Motor neuron (in vitro differentiated cells): ENCODE measurements at places on chromosomes 1 and 21.

GRCh38 chr1:64295561-64295960, 92.1 kb downstream of the UBE2U start:
- ATAC-seq = no peak

- ATAC-seq = no peak
Observed at GRCh38 chr1:82994616-82995263, 1004.2 kb downstream of the TTLL7 start.

DNA sequence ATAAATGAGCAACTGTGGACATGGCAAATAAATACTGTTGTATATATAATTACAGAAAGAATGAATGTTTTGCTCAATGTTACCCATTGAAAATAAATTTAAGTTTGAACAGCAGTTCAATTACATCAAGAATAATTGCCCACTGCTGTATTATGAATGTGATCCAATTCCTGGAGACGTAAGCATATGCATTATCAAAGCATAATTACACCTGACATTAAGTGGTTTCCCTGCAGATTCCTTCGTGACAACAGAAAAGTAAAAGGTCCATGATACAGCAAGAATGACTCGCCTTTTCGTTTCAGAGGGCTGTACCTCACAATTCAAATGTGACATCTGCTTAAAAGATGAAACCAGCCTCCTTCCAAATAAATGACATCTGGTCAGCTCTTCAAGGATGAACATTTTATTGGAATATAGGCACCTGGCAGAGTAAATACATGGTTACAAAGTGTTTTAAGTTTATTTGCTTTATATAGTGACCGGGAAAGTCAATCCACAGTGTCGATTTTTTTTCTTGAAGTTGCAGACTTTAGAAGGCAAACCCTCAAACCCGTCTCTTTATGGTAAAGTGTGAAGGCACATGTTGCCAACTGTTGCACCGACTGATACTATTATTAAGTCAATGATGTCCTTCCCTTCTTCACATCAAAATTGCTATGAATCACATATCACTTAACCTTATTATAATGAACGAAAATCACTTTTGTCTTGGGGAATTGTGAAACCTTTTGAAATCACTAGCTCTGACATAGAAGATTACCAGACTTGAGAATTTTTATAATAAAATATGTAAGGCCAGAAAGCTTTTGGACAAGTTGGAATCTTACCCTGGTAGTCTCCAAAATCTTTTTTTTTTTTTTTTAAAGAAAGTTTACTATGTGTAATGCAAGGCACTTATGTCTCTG, 36.2 kb upstream of the EDEM3 start:
- ATAC-seq = no peak

DNA sequence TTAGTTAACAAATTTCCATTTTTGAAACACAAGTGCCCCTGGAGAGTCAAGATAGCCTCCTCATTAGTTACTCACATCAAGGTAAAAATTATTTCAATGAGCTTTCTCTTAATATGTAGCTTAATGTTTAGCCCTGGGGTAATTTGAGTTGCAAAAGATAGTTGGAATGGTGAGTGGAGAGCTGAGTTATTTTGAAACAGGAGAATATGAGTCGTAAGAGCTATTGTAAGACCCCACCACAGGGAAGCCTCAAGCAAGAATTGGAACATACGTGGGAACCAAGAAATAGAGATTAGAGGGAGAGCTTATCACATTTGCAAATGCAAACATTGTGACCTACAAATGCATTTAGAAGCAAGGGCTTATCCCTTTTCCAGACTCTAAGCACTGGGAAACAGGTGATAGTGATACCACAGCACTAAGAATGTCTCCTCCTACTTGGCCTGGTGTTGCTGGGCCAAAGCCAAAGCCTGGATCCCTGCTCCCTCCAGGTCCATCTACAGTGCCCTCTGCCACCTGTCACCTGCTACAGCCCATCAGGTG, 635.1 kb downstream of the PTPRC start:
- no peak for ATAC-seq

DNA sequence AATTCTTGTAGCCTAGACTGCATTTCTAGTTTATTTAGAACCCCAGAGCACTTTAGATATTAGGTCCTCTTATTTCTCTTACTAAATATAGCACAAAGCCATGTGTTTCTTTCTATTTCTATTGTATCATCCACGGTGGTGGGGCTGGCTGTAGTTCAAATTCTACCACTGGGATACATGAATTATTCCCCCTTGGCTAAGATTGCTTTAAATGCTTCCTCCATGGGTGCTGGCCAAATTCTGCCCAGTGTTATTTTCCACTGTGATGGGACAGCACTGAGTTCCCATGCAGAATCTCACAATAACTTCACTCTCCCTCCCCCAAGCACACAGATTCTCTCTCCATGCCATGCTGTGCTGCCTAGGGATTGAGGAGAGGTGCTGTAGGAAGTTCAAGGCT, 41.5 kb upstream of the GBP6 start:
- ATAC-seq = no peak

DNA sequence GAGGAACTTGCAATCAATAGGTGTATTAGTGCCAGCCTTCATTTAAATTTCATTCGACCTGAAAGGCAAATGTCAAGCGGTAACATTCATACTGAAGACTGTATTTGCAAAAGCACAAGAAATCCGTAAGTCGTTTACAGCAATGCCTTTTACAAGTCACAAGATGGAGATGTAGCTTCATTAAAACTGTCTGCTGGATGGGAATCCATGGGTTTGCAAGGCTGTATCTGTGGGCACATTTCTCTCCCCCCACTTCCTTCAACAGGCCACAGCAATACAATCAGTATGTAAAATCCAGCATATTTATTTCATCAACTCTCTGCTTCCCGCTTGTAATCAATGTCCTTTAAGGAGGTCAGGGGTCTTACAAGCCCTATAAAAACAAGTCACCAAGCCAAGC, 147.1 kb downstream of the SLC45A1 start:
- ATAC-seq = peak; percentile 62

GRCh38 chr1:232377494-232377770, 252.5 kb downstream of the SIPA1L2 start:
- no peak for ATAC-seq

GRCh38 chr1:213075725-213076124, 24.7 kb downstream of the RPS6KC1 start:
- ATAC-seq = no peak

DNA sequence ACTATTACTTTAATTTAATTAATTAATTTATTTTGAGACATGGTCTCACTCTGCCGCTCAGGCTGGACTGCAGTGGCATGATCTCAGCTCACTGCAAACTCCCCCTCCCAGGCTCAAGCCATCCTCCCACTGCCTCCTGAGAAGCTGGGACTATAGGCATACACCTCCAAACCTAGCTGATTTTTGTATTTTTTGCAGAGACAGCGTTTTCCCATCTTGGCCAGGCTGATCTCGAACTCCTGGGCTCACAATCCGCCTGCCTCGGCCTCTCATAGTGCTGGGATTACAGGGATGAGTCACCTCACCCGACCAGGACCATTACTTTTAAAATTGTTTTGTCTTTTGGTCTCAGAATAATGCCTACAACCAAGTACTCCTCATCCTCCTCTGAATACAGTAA, 15.6 kb downstream of the YY1AP1 start:
- ATAC-seq = no peak

GRCh38 chr1:155173478-155174323, at the start of gene TRIM46:
TRIM46 (plus strand) TSS chr1:155173849; CDS start chr1:155173967, 118 bp downstream.
- peak; percentile 50 for ATAC-seq

DNA sequence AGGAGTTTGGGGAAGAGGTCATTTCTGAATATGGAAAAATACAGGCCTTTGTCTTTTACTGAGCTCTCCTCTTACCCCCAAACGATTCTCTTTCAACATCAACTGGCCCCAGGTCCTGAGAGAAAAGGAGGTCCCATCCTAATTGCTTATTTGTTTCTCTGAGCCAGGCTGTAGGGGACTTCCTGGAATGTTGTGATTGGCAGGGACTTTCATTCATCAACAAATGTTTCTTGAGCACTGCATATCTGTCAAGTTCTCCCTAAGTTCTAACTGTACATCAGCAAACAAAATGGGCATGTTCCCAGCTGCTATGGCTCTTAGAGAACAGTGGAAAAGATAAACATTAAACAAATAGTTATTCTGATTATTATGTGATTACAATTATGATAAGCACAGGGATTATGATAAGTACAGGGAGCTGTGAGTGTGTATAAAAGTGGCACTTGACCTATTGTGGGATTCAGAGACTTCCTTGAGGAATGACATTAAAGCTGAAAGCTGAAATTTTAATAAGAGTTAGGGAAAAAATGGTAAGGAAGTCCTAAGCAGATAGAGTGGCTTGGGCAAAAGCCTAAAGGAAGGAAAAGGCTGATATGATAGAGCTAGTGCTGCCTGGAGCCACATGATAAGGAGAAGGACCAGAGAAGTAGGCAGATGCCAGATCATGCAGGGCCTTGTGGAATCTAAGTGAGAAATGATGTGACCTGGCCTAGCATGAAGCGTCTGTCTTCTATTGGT, 11.6 kb downstream of the GPX7 start:
- ATAC-seq = no peak

- no peak for ATAC-seq
Observed at GRCh38 chr1:154983776-154984466, 777 bp downstream of the FLAD1 start.

DNA sequence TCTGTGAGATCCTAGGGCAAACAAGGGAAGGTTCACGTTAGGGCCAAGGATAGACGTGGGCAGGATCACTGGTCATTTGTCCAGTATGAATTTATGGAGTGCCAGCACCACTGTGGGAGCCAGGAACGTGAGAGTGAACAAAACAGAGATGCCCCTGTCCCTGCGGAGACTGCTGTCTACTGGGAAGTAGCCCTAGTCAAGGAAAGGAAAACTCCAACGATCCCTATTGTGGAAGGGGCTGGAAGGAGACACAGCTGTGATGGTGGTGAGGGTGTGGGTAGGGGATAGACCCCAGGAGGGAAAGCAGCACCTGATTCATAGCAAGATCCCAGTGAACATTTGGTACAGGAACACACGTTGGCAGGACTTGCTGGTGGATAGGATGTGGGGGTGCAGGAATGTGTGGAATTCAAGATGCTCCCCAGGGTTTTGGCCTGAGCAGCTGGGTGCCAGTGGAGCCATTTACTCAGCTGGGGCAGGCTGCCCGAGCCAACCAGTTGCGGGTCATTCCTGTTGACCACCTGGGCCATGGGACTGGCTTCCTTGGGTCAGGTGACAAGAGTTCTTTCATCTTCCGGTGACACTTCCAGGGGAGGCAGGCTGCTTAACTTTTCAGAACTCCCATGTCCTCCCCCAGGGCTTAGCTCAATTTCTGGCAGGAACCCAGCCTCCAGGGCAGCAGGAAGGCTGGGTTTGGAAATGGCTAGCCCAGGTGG, 1.2 kb upstream of the ATP13A2 start:
- no peak for ATAC-seq

DNA sequence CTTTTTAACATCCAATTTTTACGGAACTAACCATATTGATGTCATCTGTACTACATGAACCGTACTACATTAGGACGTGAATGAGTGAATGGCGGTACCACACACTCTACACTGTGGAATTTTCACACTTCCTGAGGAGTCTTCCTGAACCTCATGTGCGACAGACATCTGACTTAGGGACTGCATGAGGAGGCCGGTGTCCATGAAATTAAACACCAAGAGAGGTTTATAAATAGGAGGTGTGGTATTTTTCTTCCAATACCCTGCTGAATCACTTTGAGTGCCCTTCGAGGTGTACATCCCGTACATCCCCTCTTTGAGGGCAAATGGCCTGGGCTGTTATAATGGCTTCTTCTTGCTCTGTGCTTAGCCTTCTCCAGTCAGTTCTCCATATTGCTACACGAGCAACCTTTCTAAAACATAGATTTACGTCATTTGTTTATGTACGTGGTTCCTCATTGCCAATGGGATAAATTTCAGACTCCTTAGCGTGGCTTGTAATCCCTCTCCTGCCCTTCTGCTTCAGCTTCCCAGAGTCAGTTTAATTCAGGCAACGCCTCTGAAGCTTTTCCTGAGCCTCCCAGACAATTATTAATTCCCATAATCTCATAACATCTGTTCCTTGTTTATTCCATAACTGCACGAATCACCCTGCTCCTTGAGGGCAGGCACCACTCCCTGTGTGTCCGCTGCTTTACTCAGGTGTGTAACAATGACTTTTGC, 9.4 kb downstream of the ST3GAL3 start:
- no peak for ATAC-seq
